Stimulated activated CD4-positive, alpha-beta T cell treated with anti-CD3 and anti-CD28 coated beads, Interleukin-12 subunit alpha, Interleukin-12 subunit beta, amount 100 ng/mL, for 24 hours (primary cell): ENCODE measurements at places on chromosomes 12 and 14.

- no peak for DNase-seq
Observed at GRCh38 chr14:95307402-95308041, 12.2 kb downstream of the CLMN start.

GRCh38 chr12:131795690-131796410 lies 32.3 kb upstream of the MMP17 start:
- DNase-seq = no peak

- no peak for DNase-seq
Observed at GRCh38 chr14:26598081-26598671, 343 bp upstream of the NOVA1 start.

DNA sequence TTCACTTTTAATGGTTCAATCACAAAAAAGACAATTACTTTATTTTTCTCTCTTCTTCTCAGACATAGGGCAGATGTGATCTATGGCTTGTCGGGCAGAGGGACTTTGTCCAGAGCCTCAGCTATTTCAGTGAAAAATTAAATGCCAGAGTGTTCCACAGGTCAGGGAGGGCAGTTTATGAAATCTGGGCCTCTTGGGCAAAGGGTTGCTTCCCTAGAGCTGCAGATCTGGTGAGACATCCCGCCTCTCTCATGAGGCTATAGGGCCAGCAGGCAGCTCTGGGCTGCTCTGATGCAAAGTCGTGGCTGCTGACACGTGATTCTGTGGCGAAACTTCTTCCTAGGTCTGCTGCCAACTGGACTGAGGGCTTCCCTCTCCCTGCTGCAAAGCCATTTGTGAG lies 6.0 kb downstream of the CLMN start:
- DNase-seq = no peak

DNA sequence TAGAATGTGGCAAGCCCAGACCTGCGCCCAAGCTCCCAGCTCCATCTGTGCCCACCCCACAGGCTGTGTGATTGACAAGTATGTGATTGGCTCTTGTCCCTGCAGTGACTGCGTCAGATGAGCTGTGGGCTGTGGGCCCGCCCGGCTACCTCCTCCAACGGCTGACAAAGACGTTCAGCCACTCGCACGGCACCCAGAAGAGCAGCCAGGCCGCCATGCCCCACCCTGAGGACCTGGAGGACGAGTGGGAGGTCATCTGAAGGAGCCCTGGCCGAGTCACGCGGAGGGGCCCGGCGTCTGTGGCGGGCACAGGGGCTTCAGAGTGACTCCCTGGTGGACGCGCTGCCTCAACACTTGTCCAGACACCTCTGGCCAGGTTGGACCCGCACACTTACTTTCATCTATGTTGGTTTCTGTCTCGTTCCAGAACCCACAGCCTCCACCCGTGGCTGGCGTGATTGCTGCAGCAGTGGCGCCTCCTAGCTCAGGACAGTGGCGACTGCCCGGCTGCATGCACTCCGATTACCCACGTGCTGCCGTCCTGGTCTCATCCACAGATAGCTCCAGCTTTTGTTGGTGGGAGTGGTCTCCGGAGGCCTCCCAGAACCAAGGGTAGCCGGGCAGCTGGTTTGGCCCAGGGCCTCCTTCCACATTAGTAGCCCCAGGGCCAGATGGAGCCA lies 11.4 kb downstream of the ANKRD9 start:
- DNase-seq = no peak

DNA sequence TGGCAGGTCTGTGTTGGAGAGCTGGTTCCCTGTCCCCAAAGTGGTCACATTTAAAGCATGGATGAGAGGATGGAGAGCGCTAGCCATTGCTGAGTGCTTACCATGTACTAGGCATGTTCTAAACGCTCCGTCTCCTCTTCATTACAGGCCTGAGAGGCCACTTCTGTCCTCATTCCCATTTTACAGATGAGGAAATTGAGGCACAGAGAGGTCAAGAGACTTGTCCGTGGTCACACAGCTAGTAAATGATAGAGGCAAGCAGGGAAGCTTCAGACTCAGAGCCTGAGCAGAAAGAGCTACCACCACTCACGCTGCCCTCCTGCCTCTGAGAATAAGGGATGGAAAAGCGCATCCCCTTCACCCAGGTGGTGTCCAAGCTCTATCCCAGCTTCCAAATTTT lies 64.3 kb downstream of the SLC25A47 start:
- no peak for DNase-seq

- DNase-seq = no peak
Observed at GRCh38 chr14:42884100-42884499, 1277.4 kb downstream of the LRFN5 start.

DNA sequence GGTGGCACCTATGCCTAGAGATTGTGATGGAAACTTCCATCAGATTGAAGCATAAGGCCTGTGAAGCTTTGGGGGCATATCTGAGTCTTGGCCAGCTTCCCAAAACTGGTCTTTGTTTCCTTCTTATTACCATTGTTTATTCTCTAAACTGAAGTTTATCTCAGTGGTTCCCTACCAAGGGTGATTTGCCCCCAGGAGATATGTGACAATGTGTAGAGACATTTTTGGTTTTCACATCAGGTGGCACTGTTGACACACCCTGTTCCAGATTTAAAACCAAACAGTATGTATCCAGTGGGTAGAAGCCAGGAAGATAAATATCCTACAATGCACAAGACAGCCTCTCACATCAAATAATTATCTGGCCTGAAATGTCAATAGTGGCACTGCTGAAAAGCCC lies 22.1 kb downstream of the RASSF9 start:
- no peak for DNase-seq

DNA sequence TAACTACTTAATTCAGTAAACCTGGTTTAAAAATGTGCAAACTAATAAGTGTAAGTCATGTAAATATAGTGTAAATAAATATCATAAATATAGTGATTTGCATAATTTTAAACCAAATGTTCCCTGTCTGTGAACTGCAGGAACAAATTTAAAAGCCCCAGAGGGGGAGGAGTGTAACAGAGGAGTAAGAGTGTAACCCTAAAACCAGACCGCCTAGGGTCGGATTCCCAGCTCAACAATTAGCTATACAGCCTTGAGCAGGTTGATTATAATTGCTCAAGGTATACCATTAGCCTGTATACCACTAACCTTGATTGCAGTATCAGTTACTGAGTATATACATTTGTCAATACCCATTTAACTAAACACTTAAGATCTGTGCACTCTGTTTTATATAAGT lies 218.4 kb downstream of the ADAMTS20 start:
- no peak for DNase-seq

GRCh38 chr14:76294876-76295275 lies 81.1 kb upstream of the ESRRB start:
- DNase-seq = no peak

DNA sequence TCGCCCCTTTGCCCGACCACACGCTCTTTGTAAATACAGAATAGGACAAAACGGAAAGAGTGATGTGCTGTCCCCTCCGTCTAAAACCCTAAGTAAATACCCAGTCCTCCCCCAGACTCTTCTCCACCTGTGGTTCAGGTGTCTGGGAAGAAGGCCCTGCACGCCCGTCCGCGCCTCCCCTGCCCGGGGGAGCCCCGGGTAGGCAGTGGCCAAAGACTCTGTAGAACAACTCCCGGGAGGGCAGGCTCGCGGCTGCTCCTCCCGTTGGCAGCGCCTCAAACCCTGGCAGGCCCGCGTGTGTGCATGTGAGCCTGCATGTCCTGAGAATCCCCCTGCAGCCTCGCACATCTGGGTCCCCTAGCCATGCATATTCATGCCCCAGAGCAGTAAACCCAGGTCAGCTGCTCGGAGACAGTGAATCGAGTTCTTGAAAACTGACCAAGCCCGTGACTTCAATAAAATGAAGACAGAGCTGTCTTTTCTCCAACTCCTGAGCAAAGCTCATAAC lies 165.8 kb downstream of the MON2 start:
- DNase-seq = peak; percentile 2

DNA sequence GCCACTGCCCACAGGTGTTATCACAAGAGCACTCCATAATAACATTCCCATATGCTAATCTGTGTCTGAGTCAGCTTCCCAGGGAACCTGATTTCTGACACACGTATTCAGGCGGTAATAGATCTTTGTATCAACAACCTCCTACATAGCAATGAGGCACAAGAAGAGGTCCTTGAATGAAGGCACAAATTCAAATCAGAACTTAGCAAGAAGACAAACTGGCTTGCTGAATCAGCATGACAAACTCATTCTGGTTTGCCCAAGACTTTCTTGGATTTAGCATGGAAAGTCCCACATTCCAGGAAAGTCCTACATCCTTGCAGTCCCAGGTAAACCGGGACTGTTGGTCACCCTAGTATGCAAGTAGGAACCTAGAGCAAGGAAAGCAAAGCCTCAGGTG lies 33.9 kb upstream of the RNU6-7 start:
- DNase-seq = no peak

GRCh38 chr12:52836042-52836466 lies 1.9 kb upstream of the KRT79 start:
- DNase-seq = peak; percentile 24

DNA sequence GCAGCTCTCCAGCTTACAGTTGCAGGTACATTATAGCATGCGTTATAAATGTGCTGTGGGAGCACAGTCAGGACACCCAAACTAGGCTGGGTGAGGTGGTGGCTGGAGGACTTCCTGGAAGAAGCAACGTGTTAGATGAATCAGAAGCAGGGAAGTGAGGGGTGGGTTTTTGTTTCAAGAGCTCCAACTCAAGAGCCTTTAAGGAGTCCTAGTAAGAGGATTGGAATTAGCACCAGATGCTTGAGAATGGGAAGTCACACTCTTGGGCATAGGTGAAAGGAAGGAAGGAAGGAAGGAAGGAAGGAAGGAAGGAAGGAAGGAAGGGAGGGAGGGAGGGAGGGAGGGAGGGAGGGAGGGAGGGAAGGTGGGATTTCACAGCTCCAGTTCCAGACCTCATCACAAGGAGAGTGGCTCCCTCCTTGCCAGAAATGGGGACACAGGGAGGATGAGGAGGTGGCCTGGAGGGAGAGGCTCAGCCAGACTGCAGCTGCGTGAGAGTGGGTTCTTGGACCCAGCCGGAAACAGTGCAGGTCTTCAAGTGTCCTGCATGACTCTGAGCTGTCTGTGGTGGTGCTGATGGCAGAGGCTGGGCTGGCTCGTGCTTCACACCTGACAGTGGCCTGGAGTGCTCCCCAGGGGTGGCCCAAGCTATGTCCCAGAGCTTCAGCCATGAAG lies 115.7 kb upstream of the GSC start:
- no peak for DNase-seq

DNA sequence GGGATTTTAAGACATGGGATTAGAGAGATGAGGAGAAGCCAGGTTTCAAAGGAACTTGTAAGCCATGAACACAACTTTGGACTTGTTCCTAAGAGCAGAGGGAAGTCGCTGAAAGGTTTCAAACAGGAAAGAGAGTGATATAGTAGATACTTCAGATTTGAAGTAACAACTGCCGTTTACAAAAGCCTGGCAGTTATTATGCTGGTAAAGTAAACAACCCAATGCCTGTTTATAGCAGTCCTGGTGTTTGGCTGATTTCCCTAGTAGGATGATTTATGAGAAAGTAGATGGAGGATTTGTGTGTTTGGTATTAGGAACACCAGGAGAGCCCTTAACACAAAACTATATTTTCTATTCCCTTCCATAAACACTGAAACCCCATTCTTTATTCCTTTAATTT lies 285.7 kb downstream of the RMST start:
- no peak for DNase-seq

DNA sequence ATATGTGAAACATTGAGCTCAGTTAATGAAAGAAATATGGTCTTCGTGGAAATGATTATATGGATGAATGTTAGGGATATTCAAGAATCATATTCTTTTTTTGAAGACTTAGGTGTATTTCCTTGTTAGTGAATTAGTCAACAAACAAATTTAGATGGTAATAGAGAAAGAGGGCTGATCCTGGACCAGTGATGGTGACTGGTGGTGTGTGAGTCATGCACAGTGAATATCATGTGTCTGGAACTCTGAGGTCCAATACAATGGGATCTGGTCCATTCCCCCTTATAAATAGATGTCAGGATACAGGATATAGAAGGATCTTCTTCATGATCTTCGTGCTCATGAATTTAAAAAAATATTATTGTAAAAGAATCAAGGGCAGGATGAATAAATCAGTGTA lies 64.4 kb upstream of the RTL1 start:
- no peak for DNase-seq

DNA sequence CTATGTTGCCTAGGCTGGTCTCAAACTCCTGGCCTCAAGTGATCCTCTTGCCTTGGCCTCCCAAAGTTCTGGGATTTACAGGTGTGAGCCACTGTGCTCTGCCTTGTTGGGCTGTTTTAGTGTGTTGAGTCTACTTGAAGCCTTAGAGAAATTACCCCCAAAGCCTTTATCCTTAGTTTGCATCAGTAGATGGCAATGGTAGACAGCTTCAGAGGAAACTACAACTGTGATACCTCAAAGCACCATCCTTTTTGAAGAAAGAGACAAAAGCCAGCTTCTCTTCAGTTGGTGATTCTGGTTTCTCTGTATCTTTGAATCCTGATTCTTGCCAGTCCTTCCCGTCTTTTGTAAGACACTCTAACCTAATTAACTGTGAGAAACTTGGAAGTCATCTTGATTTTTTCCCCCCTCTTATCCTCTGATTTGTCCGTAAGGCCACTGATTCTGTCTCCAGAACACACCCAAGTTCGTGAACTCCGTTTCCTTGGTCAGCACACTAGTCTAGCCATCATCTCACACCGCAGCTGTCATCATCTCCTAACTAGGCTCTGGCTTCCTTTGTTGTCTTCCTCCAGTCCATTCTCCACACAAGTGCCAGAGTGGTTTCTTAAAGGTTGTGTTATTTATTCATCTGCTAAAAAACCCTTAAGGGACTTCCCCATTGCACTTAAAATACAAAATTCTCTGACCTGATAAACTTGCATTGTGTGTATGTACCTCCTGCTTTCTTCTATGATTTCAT lies 20.2 kb downstream of the ATP2A2 start:
- no peak for DNase-seq

DNA sequence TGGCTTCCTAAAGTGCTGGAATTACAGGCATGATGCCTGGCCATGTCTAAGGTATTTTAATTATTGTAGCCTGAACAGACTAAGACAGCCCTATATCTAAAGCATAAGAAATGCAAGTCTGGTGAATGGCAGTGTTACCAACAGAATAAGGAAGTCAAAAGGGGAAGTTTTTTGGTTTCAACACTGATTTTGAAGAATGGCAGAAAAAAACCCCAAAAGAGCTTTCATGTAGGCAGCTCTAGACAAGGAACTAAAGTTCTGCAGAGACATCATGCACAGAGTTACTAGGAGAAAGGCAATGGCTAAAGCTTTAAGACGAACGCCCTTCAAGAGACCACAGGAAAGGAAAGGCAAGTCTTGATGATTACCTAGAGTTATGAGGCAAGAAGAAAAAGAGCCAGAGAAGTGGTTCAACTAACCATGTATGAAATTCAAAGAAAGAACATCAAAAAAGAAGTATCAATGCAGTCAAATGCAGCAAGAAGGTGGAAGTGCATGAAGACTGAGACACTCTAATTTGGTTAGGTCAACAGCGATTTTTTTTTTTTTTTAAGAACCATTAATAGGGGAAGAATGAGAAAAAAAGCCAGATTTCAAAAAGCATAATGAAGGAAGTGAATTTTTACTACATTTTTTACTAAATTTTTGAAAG lies 50.8 kb downstream of the RPS6KA5 start:
- no peak for DNase-seq

GRCh38 chr12:15417691-15418090 lies 95.4 kb downstream of the PTPRO start:
- no peak for DNase-seq
